Mesenteric fat pad (tissue), 1 donor: ENCODE measurements at places on chromosomes 1 and 21.

DNA sequence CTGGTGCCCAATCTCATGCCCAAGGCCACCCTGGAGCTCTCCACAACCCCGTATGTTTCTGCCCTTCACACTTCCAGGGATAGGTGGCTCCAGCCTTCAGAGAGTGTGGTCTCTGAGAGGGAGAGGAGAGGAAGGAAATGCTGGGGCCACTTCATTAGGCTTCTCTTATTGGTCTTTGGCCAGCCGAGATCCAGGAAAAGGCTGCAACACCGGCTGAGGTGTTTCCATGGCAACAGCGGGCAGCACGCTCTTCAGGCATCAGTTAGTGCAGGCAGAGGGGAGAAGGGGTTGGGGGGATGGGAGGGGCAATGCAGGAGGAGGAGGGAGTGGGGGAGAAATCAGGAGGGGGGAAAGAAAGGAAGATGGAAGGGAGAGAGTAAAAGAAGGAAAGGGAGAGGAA, 275.1 kb upstream of the GJB5 start:
- no peak for DNase-seq

DNA sequence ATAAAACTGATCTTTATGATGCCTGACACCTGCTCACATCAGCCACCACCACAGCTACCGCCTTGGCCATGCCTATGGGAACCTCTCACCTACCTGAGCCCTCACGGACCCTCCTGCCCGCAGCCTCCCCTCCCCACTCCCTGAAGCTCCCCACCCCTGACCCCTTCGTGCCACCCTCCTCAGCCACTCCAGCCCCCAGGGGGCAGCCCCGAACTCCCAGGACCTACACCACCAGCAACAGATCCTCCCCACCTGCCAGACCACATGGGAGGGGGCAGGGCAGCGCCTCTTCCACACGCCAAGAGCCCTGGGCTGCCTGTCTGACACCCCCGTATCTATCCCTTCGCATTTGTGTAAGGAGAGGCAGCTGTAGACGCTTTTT, 14.2 kb upstream of the ARHGEF16 start:
- DNase-seq = no peak

DNA sequence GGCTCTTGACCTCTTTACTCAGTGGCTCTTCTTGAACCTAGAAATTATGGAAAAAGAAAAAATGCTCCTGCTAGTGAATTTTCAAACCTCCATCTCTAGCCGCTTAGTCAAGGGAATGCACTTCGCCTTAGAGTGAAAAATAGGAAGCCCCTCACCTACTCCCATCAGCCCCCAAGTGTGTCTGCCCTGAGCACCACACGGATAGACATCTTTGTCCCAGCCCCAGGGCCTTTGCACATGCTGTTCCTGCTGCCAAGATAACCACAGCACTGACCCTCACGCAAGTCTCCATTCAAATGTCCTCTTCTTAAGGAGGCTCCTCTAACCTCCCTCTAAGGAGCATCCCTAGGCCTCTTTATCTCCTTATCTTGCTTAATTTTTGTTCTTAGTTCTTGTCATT, 59.6 kb downstream of the FBXO2 start:
- no peak for DNase-seq

DNA sequence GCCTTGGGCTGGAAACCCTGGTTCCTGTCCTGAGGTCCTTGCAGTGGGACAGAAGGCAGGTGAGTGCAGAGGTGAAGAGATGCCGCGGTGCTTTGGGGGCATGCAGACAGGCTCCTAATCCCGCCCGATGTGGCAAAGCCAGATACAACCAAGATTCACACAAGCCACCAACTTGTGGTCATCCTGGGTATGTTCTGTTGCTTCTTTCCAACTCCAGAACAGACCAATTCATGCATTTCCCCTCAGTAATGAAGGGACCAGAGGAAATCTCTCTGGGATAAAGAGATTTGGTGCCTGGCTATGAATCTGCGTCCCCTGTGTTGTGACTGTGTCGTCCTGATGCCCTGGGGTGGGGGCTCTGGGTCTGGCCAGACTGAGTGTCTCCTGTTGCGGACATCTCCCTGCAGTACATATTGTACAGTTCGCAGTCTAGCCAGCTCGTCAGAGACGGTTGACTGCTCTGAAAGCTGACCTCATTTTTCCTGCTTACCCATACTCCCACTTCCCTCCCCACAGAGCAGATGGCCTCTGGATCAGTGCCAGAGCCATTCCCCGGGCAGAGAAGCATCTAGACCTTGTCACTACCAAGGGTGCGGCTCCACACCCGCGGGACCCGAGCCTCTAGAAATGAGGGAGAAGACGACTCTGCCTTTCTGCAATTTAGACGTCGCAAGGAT, 216.3 kb downstream of the KIF26B start:
- DNase-seq = no peak

- no peak for DNase-seq
Measured at GRCh38 chr1:57109883-57110282, 144.1 kb upstream of the C8B start.

DNA sequence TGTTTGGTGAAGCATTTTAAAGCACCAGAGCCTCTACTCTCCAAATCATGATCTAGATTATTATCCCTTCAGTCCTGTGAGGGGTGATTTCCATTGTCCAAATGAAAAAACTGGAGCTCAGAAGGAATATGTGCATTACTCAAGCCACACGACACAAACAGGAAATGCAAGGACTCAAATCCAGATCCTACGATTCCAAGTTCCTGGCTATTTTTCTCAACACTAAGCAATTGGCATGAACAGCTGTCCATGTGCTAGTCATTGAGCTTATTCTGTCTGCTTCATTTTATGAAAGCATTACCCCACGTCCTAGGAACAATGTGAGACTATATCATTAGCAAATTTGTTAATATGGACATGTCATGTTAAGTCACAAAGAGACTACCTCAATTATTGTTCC, 273.1 kb upstream of the LYPLAL1 start:
- DNase-seq = no peak
